ENCODE measurements at places on chromosomes 3 and 15. TPM values are rescaled to one million over a fixed set of nuclear protein-coding genes. Genes with fewer than 3 reads are reported as not detected.

Gene SOX2
- polyA plus RNA-seq, result not detected

- DNase-seq, result no peak
These were observed 363.5 kb downstream of the FOXP1 start for GRCh38 chr3:71219744-71220638.

Gene SEMA3F
- 14.7 TPM for polyA plus RNA-seq

DNA sequence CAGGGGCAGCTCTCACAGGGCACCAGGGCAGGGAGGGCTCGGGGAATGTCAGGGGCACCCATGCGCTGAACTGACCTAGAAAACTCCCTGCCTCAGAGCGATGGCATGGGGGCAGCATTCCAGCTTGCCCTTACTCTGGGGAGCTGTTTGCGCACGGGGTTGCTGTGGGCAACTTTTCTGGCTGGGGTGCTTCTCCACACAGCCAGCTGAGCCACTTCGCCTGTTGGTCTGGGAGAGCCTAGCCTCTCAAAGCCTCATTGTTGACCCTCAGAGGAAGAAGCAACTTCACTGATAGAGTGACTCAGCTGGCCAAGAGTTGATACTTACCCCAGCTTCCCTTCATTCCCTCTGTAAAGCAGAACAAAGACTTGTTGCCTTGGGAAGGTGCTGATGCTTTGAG is 42.6 kb upstream of the MRPS22 start:
- DNase-seq, result no peak

Gene TMEM158
- polyA plus RNA-seq, result 24.7 TPM

GRCh38 chr3:158732856-158733200 is 571 bp upstream of the RARRES1 start:
- DNase-seq, result no peak

Gene GLDN
- polyA plus RNA-seq, result 0.17 TPM

- no peak for DNase-seq
These were observed 76.8 kb downstream of the IMPG2 start for GRCh38 chr3:101243285-101244211.

DNA sequence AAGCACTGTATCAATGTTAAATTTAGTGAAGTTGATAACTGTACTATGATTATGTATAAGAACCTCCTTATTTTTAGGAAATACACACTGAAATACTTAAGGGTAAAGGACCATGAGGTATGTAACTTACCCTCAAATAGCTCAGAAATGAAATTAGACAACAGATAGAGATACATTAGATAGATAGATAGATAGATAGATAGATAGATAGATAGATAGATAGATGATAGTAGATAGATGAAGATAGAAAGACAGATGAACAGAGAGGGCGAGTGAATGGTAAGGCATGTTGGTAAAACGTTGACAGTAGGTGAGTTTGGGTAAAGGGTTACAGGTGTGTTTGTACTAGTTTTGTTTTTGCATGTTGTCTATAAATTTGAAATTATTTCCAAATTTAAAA is 38.0 kb upstream of the ACAN start:
- no peak for DNase-seq

All from AG04450 (cell line).